GF-D8 (cell line): ENCODE measurements at places on chromosomes 3 and 15.

- no peak for DNase-seq
These were observed 834 bp upstream of the GREM1 start for GRCh38 chr15:32716915-32717425.

DNA sequence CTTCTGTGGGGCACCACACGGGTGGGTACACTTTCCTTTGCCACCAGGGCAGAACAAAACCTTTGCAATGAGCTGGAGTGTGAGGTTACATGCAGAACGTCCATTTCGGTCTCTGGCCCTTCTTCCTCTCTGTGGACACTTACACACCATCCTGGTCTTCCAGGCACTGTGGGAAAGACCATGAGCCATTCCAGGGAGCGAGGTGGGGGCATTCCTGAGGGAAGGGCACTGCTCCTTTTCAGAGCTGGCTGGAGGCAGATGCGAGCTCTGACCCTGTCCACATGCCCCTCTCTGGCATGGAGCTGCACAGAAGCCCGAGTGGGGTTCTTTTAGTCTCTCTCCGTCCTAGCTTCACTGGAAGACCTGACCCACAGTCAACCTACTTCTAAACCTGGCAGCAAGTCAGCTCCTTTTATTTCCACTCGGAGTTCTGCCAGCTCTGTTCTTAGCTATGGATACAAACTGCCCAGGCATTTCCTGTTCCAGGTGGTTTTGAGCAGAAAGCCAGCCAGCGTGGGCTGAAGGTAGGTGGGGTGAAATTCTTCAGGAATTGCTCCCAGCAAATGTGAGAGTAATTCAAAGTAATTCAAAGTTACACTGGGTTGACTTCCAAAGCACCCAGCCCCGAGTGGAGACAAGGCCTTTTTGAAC, 281.4 kb downstream of the ADAMTS17 start:
- DNase-seq = no peak

DNA sequence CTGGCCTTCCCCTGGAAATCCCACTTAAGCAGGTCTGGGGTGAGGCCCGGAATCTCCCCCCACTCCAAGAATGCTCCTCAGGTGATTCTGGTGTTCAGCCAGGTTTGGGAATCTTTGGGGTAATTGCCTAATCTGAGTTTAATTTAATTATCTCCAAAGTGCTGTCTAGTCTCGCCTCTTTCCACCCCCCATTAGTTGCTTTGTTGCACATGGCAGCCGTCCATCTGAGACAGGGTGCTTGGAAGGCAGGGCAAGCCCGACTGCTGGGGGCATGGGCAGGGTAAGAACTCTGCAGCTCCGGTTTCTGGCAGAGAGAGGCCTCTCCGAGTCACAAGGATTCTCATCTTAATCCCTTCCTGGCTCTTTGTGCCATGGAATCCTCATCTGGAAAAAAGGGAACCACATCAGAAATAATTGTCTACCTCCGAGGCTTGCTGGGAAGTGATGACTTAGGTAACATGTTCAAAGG, 15.0 kb downstream of the IL17RD start:
- DNase-seq = no peak

DNA sequence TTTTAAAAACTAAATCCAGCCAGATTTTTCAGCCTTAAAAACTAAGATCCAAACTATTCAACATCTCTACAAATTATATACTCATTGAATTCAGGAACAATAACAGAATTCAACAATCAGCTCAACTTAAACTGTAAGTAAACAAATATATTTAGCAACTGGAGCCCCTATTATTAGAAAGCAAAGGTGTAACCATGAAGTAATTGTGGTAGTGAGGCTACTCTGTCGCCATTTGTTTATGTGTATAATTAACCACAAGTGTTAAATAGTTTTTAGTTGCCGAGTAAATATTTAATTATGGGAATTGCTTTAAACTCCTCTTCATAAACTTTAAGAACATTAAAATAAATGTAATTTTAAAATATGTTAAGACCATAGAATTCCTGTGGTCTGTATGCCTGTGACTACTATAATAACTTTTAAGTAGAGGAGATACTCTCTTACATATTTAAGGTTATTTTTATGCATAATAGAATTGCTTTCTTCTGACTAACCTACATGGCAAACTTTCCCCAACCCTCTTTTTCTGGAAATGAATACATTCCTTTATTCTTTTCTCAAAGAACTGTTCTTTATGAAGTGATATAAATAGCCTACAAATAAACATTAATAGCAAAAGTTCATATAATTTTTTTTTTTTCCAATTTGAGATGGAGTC, 51.2 kb downstream of the MFN1 start:
- no peak for DNase-seq

DNA sequence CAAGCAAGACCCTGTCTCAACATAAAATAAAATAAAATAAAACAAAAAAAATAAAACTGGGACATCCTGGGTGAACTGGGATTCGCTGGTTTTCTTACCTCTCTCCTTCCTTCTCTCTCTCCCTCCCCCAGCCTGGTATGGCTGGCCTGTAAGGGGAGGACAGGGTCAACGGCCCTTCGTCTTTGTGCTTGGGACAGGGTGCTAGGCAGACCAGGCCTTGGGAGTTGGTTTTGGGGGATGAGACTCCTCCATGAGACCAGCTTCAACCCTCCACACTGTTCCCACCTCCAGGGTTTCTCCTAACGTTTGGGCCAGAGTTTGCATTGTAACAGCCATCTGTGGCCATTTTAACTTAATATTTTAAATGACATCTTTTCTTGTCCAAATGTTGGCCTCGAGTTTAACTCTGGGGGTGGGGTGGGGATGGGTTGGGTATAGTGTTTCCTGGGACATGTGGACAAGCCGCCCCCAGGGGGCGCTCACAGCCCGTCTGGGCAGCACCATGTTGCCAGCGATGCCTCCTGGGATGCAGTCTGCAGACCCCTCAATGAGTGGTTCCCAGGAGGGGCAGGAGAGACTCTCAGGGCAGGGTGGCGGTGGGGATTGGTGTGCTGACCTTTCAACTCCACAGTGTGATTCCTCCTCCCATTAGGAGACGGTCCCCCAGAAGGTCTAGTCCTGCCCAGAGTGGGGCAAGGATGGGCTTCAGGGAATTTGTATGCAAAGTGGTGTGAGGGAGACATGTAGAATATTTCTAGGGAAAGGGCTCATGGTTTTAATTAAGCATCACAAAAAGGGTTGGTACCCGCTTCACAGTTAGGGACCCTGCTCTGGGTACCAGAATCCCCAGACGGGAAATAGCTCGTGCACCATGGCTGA, 37.7 kb upstream of the LCTL start:
- no peak for DNase-seq

- DNase-seq = no peak
These were observed 40.1 kb upstream of the RASGRF1 start for GRCh38 chr15:79130535-79131130.

DNA sequence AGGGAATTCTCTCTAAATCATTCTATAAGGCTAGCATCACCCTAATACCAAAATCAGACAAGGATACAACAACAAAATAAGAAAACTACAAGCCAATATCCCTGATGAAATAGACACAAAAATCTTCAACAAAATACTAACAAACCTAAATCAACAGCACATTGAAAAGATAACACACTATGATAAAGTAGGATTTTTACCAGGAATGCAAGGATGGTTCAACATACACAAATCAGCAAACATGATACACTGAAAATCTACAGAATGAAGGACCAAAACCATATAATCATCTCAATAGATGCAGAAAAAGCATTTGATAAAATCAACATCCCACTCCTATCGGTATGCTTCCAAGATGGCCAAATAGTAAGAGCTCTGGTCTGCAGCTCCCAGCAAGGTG, 39.5 kb downstream of the ALDH1A2 start:
- DNase-seq = no peak

- no peak for DNase-seq
These were observed 7.3 kb downstream of the CCDC14 start for GRCh38 chr3:123953735-123954134.

GRCh38 chr15:63274427-63274826, 3.0 kb upstream of the APH1B start:
- DNase-seq = no peak

DNA sequence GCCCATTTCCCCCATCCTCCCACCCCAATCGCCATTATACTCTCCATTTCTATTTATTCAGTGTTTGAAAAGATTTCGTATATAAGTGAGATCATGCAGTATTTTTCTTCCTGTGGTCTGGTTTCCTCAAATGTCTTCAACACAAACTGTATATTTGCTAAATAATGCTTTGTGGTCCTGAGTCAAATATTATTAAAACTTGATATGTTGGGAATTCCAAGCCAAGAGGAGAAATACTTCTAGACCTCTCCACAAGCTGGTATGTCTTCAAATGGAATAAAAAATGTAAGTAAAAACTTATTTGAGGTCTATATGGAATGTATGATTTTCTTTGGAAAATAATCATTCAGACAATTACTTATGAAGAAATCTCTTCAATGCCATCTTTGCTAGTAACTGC, 122.5 kb upstream of the TSC22D2 start:
- no peak for DNase-seq

DNA sequence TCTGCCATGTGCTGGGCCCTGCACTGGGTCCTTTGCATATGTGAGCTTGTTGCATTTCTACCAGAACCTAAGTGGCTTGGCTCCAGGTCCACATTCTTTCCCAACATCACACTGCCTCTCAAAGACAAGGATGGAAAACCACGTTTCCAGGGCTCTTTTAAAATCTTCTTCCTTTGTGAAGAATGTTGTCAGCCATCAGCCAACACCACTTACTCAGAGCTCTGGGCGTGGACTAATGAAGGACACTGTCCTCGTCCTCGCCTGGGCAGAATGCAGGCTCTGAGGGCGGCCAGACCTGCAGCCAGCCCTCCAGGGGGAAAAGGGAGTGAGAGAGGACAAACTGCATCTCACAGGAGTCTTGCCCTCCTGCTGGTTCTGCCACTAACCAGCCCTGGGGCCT, 49.7 kb downstream of the MAGEF1 start:
- DNase-seq = no peak

DNA sequence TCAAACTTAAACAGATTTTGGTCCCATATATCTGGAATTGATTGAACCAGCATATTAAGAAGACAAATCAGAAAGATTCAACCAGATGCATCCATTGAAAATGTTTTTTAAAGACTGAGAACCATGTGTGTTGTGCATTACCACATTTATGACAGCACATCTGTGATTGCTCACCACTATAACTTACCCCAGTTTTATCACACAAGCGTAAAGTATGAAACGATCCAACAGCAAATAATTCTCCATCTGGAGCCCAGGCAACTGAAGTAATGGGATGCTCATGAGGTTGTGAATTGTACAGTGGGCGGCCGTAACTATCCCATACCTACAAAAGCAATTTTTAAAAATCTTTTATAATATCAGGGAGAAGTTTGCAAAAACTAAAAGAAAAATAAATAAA, 43.2 kb downstream of the IFT80 start:
- no peak for DNase-seq

DNA sequence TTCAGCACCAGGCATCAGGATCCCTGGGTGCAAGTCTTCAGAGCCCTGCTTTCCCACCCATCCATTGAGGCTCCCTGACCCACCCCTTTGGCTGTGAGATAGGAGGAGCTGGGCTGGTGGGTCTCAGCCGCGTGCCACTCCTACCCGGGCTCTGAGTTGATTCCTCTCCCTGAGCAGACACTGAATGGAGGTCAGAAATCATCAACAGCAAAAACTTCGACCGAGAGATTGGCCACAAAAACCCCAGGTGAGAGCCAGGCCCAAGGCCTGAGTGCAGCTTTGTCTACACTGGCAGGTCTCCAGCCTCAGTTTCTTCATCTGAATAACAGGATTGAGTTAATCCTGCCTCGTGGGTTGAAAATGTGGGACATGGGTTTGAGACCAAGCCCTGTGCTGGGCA, 7.8 kb downstream of the TMEM43 start:
- no peak for DNase-seq

- no peak for DNase-seq
These were observed 36.1 kb downstream of the SENP8 start for GRCh38 chr15:72154316-72154715.

- no peak for DNase-seq
These were observed 18.2 kb upstream of the LACTB start for GRCh38 chr15:63103416-63103815.

GRCh38 chr15:56786966-56787365, 53.7 kb upstream of the ZNF280D start:
- DNase-seq = no peak

DNA sequence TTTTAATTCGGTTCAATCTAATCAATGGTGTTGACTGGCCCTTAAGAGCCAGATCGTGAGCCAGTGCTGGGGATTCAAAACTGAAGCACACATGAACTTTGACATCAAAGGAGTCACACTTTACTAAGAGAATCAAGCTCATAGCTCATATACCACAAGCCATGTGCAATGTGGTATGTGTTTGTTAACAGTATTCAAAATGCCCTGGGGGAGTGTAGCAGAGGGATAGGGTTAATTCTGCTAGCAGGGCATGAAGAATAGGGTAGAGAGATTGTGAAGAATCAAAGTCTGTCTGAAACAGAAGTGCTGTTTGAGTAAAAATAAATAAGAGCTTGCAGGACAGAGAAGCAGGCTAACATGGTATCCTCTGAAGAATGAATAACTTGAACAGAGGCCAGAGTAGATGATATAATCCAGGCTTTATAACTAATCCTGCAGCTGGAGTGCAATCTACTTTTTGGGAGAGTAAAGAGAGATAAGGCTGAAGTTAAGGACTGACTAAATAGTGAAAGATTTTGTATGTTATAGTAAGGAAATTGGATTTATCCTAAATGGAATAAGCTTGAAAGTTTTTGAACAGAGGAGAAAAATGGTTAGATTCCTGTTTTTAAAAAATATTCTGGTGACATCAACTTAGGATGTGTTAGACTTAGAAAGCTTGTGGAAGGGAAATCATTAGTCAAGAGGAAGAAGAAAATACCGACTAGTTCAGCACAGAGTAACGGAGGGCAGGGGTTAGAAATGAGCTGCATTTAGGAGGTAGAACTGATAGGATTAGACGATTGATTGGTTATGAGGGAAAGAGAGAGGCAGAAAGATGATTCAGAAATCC, 292.0 kb downstream of the NFKBIZ start:
- no peak for DNase-seq

- DNase-seq = no peak
These were observed 230.5 kb upstream of the CHRNA7 start for GRCh38 chr15:31799715-31800321.

- peak; percentile 90 for DNase-seq
These were observed 500.4 kb downstream of the SHQ1 start for GRCh38 chr3:72347819-72348319.

DNA sequence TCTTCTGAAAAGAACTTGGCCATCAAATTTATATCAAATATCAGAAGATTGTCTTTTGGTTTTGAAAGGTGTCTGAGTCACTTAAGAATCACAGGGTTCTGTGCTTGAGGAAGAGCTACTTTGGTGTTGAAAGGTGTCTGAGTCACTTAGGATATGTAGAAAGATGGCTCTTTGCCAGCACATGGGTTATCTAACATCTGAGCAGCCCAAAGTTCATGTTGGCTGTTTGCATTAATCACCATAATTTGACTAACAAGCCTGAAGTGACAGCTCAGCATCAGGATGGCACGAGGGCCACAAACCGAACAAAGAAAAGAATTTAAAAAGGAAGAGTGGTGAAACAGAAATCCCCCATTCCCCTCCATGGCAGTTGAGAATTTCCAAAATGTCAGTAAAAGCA, 190.5 kb upstream of the CMC1 start:
- DNase-seq = no peak

- no peak for DNase-seq
These were observed 40.9 kb upstream of the TSPAN3 start for GRCh38 chr15:77111789-77112188.
